Panc1 (cell line): ENCODE measurements at places on chromosomes 11 and 22. TPM values are rescaled to one million over a fixed set of nuclear protein-coding genes. Genes with fewer than 3 reads are reported as not detected.

The OR8B8 gene
- not detected for total RNA-seq

The DEUP1 gene
- not detected for total RNA-seq

GRCh38 chr11:6995703-6996102 is 24.4 kb downstream of the ZNF214 start:
- no peaks in the 10 kb centered on the region for H3K36me3 ChIP-seq
- no peak overlapping the region for H3K27ac ChIP-seq
- H3K4me3 ChIP-seq, result no peak overlapping the region
- DNase-seq, result no peak

- H3K27ac ChIP-seq, result no peak overlapping the region
- H3K27me3 ChIP-seq, result no peaks in the 10 kb centered on the region
- no peaks in the 10 kb centered on the region for H3K36me3 ChIP-seq
These were observed 102.5 kb downstream of the TIMP3 start for GRCh38 chr22:32904044-32904443.
